ENCODE measurements at places on chromosomes 1 and 21. TPM values are rescaled to one million over a fixed set of nuclear protein-coding genes. Genes with fewer than 3 reads are reported as not detected.

The SYNC gene
- 9.3 TPM for total RNA-seq

The FUBP1 gene
- 272 TPM for total RNA-seq

The AGT gene
- total RNA-seq, result 17.0 TPM

The MIXL1 gene
- total RNA-seq, result not detected

The OR2L8 gene
- not detected for total RNA-seq

The CACNA1S gene
- 16.5 TPM for total RNA-seq

The OVAAL gene
- total RNA-seq, result not detected

The OR10Z1 gene
- total RNA-seq, result not detected

The HCN3 gene
- 4.6 TPM for total RNA-seq

The LMX1A gene
- total RNA-seq, result 0.12 TPM

The FAM3B gene
- 7.5 TPM for total RNA-seq

The NTNG1 gene
- total RNA-seq, result 14.3 TPM

The MPZ gene
- 8.2 TPM for total RNA-seq

The CYP4X1 gene
- 7.4 TPM for total RNA-seq

The TRPM2 gene
- total RNA-seq, result 3.2 TPM

The CCDC24 gene
- total RNA-seq, result 12.5 TPM

The LCE2C gene
- not detected for total RNA-seq

All from metanephros (tissue), 2 donors.